ENCODE measurements at places on chromosomes 7 and 10.

DNA sequence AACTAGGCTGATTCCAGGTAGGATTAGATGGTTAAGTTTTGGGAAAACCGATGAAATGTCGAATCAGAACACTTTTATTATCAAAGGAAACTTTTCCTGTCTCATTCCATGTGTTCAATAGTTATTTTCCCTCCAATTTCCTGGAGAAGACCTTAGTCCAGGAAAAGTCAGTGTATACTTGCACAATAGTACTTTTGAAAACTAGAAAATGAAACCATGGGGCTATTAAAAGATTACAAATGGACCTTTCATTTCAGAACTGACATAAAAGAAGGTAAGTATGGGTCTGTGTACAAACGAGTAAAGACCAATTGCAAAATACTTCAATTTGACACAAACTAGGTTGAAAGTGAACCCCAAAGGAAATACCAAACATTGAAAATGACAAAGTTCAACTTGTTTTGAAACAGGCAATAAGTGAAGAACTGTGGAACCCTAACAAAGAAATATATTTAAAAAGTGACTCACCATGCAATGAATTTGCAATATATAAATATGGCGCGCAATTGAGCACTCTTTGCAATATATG is 2.1 kb downstream of the AVPI1 start:
- DNase-seq, result no peak

GRCh38 chr7:100745184-100745583 is 11.8 kb downstream of the ZAN start:
- DNase-seq, result peak; percentile 56

DNA sequence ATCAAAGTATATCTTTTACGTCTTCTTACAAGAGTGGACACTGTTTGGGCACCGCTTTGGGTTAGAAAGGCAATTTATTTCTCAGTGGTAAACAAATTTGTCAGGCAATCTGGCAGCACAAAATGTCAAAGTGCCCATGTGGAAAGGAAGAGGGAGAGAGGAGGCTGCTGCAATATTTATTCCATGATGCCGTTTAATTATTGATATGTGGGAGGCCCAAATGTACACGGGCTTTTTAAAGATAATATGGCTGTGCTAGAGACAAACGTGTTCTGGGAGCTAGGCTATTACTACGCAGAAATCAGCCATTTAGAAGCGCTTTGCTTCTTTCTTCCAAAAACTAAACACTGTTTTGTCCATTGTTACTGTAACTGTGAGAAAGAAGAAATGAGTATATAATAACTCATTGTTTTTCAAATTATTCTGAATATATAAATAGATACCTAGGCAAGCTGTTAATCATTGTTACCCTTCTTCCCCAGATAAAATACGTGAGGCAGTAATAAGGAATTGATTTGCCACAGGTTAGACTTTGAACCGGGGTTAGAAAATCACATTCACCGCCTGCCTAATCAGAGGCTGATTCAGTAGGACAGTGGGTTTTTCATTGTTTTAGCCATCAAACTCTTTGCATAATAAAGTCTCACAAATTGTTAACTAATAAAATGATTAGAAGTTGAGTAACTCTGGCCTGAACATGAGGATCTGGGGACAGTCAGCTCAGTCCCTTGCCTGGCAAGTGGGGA is 116.5 kb upstream of the FRMD4A start:
- no peak for DNase-seq

GRCh38 chr10:22477334-22478287 is 132.3 kb downstream of the SPAG6 start:
- DNase-seq, result no peak

- DNase-seq, result no peak
Measured at GRCh38 chr7:64099656-64100531, 54.7 kb downstream of the ZNF727 start.

DNA sequence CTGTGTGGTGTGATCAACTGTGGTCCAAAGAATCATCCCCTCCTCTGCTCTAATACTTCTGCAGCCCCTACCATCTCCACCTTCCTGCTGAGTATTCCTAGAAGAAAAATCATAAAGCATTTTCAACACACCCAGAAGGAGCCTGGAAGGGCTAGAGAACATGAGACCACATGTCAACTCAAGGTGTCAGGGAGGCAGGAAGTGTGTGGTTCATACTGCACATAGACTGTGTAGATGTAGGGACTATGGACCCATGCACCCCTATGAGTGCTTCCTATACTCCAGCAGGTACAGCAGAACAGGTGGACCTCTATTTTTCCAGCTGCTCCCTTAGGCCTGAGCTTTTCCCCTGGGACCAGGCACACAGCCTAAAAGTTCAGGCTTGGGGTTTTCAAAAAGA is 2.6 kb upstream of the ZNF746 start:
- DNase-seq, result no peak

GRCh38 chr10:119675483-119676170 is 24.4 kb downstream of the BAG3 start:
- DNase-seq, result no peak

- no peak for DNase-seq
Measured at GRCh38 chr10:30378201-30378995, 29.3 kb upstream of the MTPAP start.

DNA sequence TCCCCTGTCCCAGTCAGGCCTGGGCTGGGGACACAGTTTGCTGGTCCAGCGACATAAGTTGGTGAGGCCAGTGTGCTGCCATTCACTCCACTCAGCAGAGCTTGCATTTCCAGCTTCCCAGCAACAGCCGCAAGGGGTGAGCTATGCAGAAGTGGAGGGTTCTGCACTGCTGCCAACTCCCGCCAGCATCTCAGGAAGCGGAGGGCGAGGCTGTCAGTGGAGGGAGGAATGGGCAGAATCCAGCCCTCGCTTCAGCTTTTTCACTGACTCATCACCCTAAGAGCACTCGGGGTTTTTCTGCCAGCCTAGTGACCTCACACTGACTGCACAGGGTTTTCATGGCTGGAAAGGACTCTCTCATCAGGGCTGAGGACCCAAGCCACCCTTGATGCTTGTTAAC is 625.1 kb upstream of the MKI67 start:
- no peak for DNase-seq
